ENCODE measurements at places on chromosomes 1 and 21.

- no peaks in the 10 kb centered on the region for H3K36me3 ChIP-seq
- H3K4me3 ChIP-seq, result no peak overlapping the region
These were observed 3.5 kb upstream of the RAP1A start for GRCh38 chr1:111615870-111616715.

DNA sequence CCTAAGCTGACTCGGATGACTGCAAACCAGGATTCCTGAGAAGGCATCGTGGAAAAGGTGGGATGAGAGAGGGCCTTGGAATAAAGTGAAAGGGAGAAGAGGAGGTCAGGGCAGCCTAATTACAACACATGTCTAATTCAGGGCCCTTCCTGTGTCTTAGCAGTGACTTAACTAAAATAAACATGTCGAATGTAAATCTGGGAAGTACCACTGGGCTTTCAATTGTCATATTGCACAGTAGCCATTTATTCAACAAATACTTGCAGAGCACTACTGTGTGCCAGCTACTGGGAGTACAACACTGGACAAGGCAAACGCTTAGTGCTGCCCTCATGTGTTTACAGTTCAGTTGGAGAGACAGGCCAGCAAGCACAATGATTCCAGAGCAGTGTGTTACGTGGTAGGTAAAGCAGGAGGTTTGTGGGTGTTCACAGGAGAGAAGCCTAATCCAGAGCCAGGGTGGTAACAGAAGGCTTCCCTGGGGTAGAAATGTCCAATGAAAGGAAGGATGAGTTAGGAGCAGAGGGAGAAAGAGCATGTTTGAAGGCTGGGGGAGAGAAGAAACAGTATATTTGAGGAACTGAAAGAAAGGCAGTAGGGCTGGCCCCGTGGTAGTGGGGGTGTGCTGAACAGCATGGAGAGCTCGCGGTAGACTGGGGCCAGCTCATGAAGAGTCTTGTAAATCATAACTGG is 38.0 kb upstream of the RASAL2 start:
- no peaks in the 10 kb centered on the region for H3K27me3 ChIP-seq
- no peak overlapping the region for H3K4me3 ChIP-seq
- no peak for DNase-seq
- H3K4me1 ChIP-seq, result no peaks in the 10 kb centered on the region

- no peaks in the 10 kb centered on the region for H3K36me3 ChIP-seq
- peaks cover 12% of the 10 kb centered on the region for H3K4me1 ChIP-seq
- no peak for DNase-seq
- H3K27me3 ChIP-seq, result no peaks in the 10 kb centered on the region
These were observed 82.4 kb downstream of the FAF1 start for GRCh38 chr1:50877641-50878040.

DNA sequence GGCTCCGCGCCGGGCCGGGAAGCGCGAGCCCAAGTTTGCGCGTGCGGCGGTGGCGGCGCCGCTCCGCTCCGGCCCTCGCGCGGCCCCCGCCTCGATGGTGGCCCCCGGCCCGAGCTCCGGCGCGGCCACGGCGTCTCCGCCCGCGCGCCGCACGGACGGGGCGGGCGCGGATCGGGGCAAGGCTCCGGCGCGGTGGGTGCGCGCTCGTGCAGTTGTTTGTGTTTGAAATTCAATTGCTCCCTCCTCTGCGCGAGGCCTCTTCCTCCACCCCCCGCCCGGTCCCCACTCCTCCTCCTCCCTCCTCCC is at the start of gene HDGF:
Gene HDGF, minus strand, starts transcription at position 225 of the 306 bp plus-strand sequence. CDS start 246 bp downstream, outside the sequence.
- peaks cover 52% of the 10 kb centered on the region for H3K4me1 ChIP-seq
- no peak for DNase-seq
- H3K27me3 ChIP-seq, result no peaks in the 10 kb centered on the region
- H3K4me3 ChIP-seq, result peak within 1 kb of the TSS; percentile 98

- H3K36me3 ChIP-seq, result peaks cover 30% of the 10 kb centered on the region
- no peak for DNase-seq
- H3K4me3 ChIP-seq, result no peak overlapping the region
- H3K27ac ChIP-seq, result no peak overlapping the region
- H3K27me3 ChIP-seq, result no peaks in the 10 kb centered on the region
- H3K4me1 ChIP-seq, result peaks cover 19% of the 10 kb centered on the region
These were observed 13.9 kb downstream of the HYI start for GRCh38 chr1:43439781-43440180.

GRCh38 chr21:15442743-15443469 is 286.9 kb upstream of the USP25 start:
- no peaks in the 10 kb centered on the region for H3K36me3 ChIP-seq
- peak overlapping the region; percentile 30 for H3K27ac ChIP-seq
- peaks cover 49% of the 10 kb centered on the region for H3K4me1 ChIP-seq
- H3K27me3 ChIP-seq, result no peaks in the 10 kb centered on the region
- no peak overlapping the region for H3K4me3 ChIP-seq

DNA sequence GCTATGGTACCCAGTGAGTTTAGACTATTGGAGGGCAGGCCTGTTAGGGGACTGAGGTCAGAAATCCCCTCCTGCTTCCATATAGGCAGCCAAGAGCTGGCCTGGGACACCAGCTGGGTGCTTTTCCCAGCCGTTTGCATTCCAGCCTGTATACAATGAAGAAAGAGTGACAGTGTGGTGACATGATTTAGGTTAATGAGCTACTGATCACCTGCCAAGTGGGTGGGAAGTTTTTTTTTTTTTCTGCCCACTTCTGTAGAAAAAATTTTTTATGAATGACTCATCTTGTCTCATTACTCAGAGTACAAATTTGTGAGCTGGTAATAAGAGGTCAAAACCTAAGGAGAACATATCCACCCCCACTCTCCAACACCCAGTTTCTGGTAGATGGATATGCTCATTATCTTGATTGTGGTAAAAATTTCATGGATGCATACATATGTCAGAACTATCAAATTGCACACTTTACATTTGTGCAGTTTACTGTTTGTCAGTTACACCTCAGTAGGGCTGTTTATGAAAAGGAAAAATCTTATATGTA is 16.4 kb upstream of the CGN start:
- peak overlapping the region; percentile 4 for H3K27ac ChIP-seq
- peaks cover 10% of the 10 kb centered on the region for H3K4me1 ChIP-seq
- DNase-seq, result no peak
- no peaks in the 10 kb centered on the region for H3K27me3 ChIP-seq
- H3K4me3 ChIP-seq, result no peak overlapping the region

GRCh38 chr1:10398278-10398733 is 558 bp upstream of the PGD start:
- H3K27me3 ChIP-seq, result no peaks in the 10 kb centered on the region
- H3K36me3 ChIP-seq, result peaks cover 11% of the 10 kb centered on the region
- no peak for DNase-seq
- peak overlapping the region; percentile 95 for H3K4me3 ChIP-seq
- peak overlapping the region; percentile 89 for H3K27ac ChIP-seq

- H3K27ac ChIP-seq, result peak overlapping the region; percentile 100
- H3K27me3 ChIP-seq, result no peaks in the 10 kb centered on the region
- H3K36me3 ChIP-seq, result no peaks in the 10 kb centered on the region
- peak; percentile 79 for DNase-seq
- H3K4me1 ChIP-seq, result peaks cover 77% of the 10 kb centered on the region
These were observed 2.0 kb downstream of the MEF2D start for GRCh38 chr1:156498432-156499193.

GRCh38 chr21:32909393-32909792 is 116.3 kb upstream of the OLIG2 start:
- DNase-seq, result no peak
- H3K4me3 ChIP-seq, result no peak overlapping the region
- H3K27me3 ChIP-seq, result no peaks in the 10 kb centered on the region

DNA sequence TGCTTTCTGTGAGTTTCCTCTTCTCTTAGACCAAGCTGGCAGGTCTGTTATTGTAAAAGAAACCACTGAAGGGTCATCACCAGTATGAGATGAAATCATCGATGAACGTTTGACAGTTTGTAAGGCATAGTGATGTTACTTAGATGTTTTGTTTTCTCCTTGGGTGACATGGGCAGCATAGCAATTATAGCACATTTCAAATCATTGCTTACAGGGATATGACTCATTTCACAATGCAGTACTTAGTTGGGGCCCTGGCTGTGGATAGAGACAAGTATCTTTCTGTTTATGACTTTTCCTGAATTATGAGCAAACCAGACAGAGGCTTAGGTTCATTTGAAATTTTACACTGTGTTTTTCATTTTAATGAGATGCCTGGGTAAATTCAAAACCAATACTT is 313.0 kb downstream of the RWDD3 start:
- H3K36me3 ChIP-seq, result no peaks in the 10 kb centered on the region
- no peak overlapping the region for H3K27ac ChIP-seq
- H3K4me1 ChIP-seq, result no peaks in the 10 kb centered on the region
- no peak for DNase-seq

GRCh38 chr21:44595524-44595923 is 3.2 kb upstream of the KRTAP10-6 start:
- H3K36me3 ChIP-seq, result no peaks in the 10 kb centered on the region
- no peaks in the 10 kb centered on the region for H3K4me1 ChIP-seq
- H3K27me3 ChIP-seq, result peaks cover 7% of the 10 kb centered on the region
- DNase-seq, result no peak
- no peak overlapping the region for H3K4me3 ChIP-seq
- no peak overlapping the region for H3K27ac ChIP-seq

- DNase-seq, result no peak
- H3K36me3 ChIP-seq, result no peaks in the 10 kb centered on the region
- H3K4me1 ChIP-seq, result no peaks in the 10 kb centered on the region
- H3K4me3 ChIP-seq, result no peak overlapping the region
- H3K27ac ChIP-seq, result no peak overlapping the region
- H3K27me3 ChIP-seq, result peaks cover 3% of the 10 kb centered on the region
These were observed 26.7 kb downstream of the PGBD5 start for GRCh38 chr1:230399321-230400006.

All from sigmoid colon (tissue), 7 donors.